Tracheal epithelial cell (primary cell): ENCODE measurements at places on chromosomes 7 and 10. TPM values are rescaled to one million over a fixed set of nuclear protein-coding genes. Genes with fewer than 3 reads are reported as not detected.

The PDZD7 gene
- 1.1 and 2.4 TPM in 2 replicates for total RNA-seq

The ABHD11 gene
- 3.8 and 29.6 TPM in 2 replicates for total RNA-seq

The MUC12 gene
- not detected in 2 replicates for total RNA-seq

The SFTPA1 gene
- not detected in 2 replicates for total RNA-seq

The VSTM2A gene
- not detected in 2 replicates for total RNA-seq

The PNLIPRP3 gene
- 13.0 and 68.0 TPM in 2 replicates for total RNA-seq

The IGF2BP3 gene
- total RNA-seq: 7.5 and 26.0 TPM in 2 replicates

The CYP17A1 gene
- not detected in 2 replicates for total RNA-seq

The PAXIP1 gene
- 5.1 and 6.0 TPM in 2 replicates for total RNA-seq

The FAM25A gene
- total RNA-seq: 10.8 TPM in 1 of 2 replicates, not detected in the other

The MSS51 gene
- 0.24 and 0.85 TPM in 2 replicates for total RNA-seq

The SYCE1 gene
- not detected in 2 replicates for total RNA-seq

The ANXA11 gene
- total RNA-seq: 38.8 and 50.4 TPM in 2 replicates

The SLC16A9 gene
- 2.7 and 3.2 TPM in 2 replicates for total RNA-seq

The TET1 gene
- total RNA-seq: 0.21 and 0.24 TPM in 2 replicates

The TMEM178B gene
- total RNA-seq: 0.21 and 4.8 TPM in 2 replicates

The CALCR gene
- not detected in 2 replicates for total RNA-seq

The ELN gene
- total RNA-seq: not detected in 2 replicates

The C10orf105 gene
- total RNA-seq: not detected in 2 replicates

The FRMPD2 gene
- 0.24 and 1.7 TPM in 2 replicates for total RNA-seq

The WNT8B gene
- not detected in 2 replicates for total RNA-seq

The PNLIPRP2 gene
- total RNA-seq: not detected in 2 replicates

The COL13A1 gene
- total RNA-seq: 0.21 and 0.72 TPM in 2 replicates

The GPR15LG gene
- total RNA-seq: 3.4 TPM in 2 replicates

The STMP1 gene
- total RNA-seq: 9.2 and 10.4 TPM in 2 replicates

The MACROH2A2 gene
- total RNA-seq: 12.8 and 17.6 TPM in 2 replicates

The GPR158 gene
- total RNA-seq: under 0.01 TPM in 1 of 2 replicates, not detected in the other

The FEZF1 gene
- not detected in 2 replicates for total RNA-seq

The IFIT1 gene
- 3.4 TPM in 1 of 2 replicates, not detected in the other for total RNA-seq

The SAMD8 gene
- total RNA-seq: 30.4 and 33.7 TPM in 2 replicates

The VGF gene
- total RNA-seq: 0.24 TPM in 1 of 2 replicates, not detected in the other

The OPN4 gene
- total RNA-seq: not detected in 2 replicates

The ARHGEF35 gene
- total RNA-seq: 9.4 and 12.5 TPM in 2 replicates

The CTAGE6 gene
- under 0.01 TPM in 1 of 2 replicates, not detected in the other for total RNA-seq

The TDRD1 gene
- total RNA-seq: 1.4 and 1.9 TPM in 2 replicates

The NPTX2 gene
- total RNA-seq: under 0.01 TPM in 1 of 2 replicates, not detected in the other

The HTR7 gene
- total RNA-seq: 11.1 and 32.0 TPM in 2 replicates

The PRKCQ gene
- total RNA-seq: 2.3 and 3.1 TPM in 2 replicates

The ZNF488 gene
- total RNA-seq: 0.24 and 1.1 TPM in 2 replicates

The VWDE gene
- total RNA-seq: 1.9 and 3.6 TPM in 2 replicates

The WDR91 gene
- 12.4 and 17.1 TPM in 2 replicates for total RNA-seq

The NEUROG3 gene
- total RNA-seq: not detected in 2 replicates

The SPDYE9 gene
- total RNA-seq: not detected in 2 replicates

The CNPY1 gene
- total RNA-seq: not detected in 2 replicates

The CTAGE15 gene
- total RNA-seq: 0.21 and 0.48 TPM in 2 replicates

The HOXA3 gene
- 0.85 and 1.7 TPM in 2 replicates for total RNA-seq

The CRYGN gene
- not detected in 2 replicates for total RNA-seq
